ENCODE measurements at places on chromosomes 13 and 19.

- DNase-seq: no peak
Measured at GRCh38 chr19:33376423-33376822, 2.9 kb downstream of the CEBPG start.

DNA sequence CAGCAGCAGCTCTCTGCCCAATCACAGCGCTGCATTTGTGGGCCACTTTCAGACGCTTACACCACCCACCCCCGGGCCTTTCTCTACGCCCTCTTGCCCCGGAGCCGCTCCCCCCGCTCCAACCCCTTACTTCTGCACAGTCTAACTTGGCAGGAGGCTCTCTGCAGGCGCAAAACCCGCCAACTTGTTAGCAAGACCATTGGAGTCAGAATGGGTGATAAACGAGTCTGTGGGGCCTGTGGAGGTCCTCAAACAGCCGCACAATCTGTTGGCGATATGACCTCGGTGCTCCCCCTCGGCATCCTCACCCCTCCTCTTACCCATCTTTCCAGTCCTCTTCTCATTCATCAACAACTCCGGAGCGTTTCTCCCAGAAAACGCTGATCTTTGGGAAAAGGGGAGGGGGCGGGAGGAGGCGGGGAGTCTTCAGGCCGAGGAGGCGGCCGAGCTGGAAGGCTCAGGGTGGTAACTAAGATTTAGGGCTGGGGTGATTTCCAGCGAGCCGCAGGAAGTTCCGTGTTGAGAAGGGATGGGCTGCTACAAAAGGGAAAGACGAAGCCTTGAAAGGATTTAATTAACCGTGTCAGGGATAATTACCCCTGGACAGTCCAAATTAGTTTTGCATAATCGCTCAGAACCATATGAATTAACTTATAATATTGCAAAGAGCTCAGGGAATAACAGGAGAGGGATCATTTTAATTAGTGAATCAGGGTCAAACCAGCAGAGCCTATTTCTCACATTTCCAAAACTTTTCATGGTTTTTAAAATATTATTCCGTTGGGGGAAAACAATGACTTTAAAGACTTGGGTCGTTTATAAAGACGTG, 4.1 kb downstream of the SOX21 start:
- peak; percentile 33 for DNase-seq

GRCh38 chr13:77001540-77001939, 9.7 kb downstream of the CLN5 start:
- DNase-seq: no peak

- no peak for DNase-seq
Measured at GRCh38 chr13:26022538-26023292, 29.1 kb downstream of the SHISA2 start.

DNA sequence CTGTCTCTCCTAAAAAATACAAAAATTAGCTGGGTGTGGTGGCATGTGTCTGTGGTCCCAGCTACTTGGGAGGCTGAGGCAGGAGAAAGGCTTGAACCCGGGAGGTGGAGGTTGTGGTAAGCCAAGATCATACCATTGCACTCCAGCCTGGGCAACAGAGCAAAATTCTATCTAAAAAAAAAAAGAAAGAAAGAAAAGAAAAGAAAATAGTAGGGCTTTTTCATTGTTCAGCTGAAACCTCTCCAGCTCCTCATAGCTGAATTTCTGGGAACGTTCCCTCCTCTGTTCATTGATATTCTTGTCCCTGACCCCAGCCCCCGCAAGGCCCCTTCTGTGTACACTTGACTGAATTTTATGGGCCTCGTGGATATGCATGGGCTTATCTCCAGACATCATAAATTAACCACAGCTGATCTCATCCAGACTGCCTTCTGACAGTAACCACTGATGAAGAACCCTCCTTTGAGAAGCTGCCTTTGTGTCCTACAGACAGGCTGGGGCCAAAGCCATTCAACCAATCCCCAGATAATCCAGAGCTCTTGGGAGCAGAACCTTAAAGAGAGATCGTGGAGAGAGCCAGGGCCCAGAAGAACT, at the start of gene ELSPBP1:
Gene ELSPBP1 (plus strand): TSS at position 424 of the 594 bp plus-strand sequence. CDS start 14,036 bp downstream, outside the sequence.
- DNase-seq: no peak

DNA sequence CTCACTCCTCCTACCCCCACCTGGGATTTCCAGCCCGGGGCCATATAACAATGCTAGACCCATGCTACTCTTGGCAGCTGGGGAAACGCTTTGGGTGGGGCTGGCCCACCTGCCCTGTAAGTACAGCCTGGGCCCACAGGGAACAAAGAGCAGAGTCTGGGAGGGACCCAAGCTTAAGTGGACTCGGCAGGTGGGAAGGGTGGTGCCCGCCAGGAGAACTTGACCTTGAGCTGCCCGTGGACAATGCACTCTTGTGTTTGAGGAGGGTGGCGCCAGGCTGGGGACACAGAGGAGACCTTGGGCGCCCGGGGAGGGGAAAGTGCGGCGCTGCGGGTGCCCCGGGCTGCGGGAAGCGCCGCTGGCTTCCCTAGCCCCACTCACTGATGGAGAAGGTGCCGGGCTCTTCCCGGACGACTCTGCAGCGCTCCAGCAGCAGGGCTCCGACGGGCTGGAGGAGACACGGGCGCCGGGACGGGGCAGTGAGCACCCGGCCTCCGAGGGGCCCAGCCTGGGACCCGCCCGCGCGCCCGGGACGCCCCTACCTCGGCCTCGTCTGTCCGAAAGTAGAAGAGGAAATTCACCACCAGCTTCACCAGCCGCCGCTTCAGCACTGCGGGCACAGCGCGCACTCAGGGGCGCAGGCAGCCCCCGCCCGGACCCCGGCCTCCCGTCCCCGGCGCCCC, 607 bp downstream of the PLEKHJ1 start:
- no peak for DNase-seq

DNA sequence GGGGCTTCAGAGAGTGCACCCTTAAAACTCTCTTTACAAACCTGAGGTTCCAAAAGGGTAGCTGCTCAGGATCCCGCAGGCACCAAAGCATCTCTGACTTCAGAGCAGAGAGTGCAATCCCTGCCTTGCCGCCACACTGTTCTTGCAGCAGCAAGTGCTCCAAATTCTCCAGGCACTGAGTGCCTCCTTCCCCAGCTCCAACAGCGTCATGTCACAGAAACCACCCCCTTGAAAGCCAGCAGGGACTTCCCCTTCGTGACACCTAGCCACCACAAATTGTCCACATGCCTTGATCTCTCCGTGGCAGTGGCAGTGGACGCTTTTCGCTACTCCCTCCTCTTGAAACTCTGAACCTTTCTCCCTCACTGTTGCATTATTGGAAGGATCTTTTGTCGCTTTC, 39.9 kb downstream of the MBNL2 start:
- DNase-seq: no peak

DNA sequence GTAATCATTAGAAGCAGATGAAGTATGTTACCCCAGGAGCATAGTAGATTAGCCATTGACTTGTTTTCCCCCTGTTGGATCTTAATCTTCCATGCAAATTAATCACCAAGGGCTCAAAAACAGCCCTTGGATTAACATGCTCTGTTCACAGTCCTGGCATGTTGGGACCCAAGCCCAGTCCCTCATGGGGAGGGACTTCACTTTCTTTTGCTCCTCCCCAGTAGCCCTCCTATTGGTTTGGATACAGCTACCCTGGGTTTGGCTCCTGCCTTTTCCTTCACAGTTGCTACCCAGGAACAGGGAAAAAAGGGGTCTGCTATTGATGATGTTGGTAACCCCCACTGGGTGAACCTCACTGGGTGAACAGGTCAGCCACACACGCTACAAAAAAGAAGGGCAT, 16.9 kb upstream of the PARP4 start:
- DNase-seq: no peak

- DNase-seq: no peak
Measured at GRCh38 chr13:97266772-97267417, 44.8 kb downstream of the MBNL2 start.

DNA sequence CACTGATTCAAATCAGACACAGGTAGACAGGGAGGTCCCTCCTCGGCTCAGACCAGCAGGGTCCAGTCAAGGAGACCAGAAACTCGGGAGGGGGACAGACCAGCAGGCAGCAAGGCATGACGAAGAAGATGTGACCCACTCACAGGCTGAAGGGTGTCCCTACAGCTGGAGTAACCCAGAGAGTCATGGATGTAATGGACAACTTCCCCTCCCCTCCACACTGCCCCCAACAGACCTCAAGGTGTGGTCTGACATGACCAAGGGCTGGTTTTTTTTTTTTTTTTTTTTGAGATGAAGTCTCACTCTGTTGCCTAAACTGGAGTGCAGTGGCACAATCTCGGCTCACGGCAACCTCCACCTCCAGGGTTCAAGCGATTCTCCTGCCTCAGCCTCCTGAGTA, 34.1 kb downstream of the PBX4 start:
- no peak for DNase-seq

DNA sequence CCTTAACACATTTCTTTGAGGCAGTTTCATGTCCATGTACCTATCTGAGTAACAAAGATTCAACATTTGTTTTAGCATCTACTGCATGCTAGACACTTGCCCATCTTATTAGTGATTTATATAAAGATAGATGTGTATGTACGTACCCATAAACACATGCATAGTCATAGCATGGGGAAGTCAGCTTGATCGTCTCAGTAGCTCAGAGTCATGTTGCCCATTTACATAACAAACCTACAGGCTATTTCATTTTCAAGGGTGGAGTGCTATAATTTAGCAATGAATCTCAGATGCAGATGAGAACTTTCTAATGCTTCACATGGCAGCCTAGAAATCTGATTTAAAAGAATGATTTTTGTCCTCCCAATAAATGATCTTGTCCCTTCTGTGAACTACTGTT, 23.5 kb downstream of the FLT1 start:
- DNase-seq: no peak

- no peak for DNase-seq
Measured at GRCh38 chr13:72113076-72113475, 246.1 kb upstream of the DACH1 start.

DNA sequence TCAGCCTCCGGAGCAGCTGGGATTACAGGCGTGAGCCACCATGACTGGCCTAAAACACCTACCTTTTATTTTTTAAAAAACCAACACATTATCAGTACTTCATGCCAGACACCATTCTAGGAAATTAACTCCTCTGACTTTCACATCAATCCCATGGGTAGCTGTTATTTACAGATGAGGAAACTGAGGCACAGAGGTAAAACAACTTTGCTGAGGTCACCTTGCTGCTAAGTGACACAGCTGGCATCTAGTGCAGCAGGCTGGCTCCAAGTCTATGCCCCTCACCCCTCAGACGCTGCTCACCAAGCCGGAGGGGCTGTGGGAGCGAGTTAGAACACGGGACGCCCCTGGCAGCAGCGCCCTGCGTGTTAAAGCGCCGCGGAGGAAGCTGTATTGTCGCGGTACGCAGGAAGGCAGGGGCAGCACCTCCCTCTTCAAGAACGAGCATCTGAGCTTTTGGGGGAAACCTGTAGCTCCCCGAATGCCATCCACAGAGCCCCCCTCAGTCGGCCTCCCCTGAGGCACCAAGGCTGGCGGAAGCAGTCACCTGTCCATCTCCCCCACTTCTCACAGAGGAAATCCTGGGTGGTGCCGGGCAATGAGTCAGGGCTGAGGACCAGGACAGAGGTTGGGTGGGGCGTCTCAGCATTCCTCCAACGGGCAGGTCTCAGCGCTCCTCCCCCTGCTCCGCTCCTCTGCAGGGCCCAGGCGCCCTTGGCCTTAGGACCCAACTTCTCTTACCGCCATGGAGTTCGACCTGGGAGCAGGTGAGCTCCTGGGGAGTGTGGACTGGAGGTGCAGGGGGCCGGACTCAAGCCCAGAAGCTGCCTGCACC, at the start of gene C19orf33:
Gene C19orf33 (plus strand): TSS at position 735 of the 835 bp plus-strand sequence. CDS start 11 bp downstream, at position 746.
- DNase-seq: no peak

DNA sequence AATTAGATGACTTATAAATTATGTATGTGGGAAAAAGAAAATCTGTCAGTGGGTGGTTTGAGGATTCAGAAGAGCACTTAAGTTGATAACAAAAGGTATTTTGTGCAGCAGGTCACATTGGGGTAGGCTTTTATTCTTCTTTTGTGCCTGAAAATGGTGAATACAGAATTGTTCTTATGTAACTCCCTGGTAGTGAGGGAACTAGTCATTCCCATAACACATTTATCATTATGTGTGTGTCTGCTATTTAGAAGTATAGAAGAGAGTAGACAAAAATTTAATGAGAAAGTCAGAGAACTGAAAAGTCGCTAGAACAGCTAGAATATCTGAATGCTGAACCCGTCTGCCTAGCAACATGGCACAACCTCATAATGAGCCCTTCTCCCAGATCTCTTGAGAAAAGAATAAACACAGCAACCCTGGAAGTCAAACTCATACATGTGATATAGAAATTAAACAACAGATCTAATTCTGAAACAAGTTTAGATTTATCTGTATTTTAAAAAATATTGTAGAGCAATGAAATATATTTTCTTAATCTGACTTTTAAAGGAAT, 111.8 kb upstream of the EDNRB start:
- no peak for DNase-seq

GRCh38 chr13:75792526-75793187, 156.5 kb downstream of the LMO7 start:
- no peak for DNase-seq

GRCh38 chr13:43916828-43917227, 37.1 kb downstream of the LACC1 start:
- DNase-seq: no peak

DNA sequence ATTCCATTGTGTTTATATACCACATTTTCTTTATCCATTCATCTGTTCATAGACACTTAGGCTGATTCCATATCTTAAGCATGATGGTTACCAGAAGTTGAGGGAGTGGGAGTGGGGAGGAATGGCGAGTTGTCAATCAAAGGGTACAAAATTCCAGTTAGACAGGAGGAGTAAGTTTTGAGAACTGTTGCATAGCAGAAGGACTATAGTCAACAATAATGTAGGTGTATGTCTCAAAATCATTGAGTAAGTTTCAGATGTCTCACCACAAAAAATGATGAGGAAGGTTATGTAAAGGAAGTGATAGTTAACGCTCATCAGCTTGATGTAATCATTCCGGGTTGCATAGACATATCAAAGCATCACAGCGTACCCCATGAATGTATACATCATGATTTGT, 4.6 kb upstream of the UBL3 start:
- no peak for DNase-seq

DNA sequence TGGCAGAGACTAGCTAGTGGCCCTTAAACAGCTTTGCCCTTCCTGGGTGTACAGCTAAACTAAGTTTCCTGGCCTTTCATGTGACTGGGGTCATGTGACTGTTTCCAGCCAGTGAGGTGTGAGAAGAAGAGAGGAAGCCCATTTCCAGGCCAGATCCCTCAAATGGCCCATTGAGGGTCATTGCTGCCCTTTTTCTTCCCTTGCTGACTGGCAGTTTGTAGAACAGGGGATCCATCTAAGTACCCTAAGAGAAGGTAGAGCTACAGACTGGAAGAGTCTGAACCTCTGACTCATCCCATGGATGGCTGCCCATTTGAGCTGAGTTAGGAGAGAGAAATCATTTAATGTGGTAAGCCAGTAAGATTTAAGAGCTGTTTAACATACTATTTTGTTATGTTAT, 2.8 kb downstream of the SWSAP1 start:
- no peak for DNase-seq

- no peak for DNase-seq
Measured at GRCh38 chr13:110305949-110306339, 1.0 kb downstream of the COL4A1 start.

GRCh38 chr19:38152461-38153379, 71.3 kb downstream of the DPF1 start:
- DNase-seq: no peak

GRCh38 chr19:44848036-44848811, 2.1 kb downstream of the NECTIN2 start:
- no peak for DNase-seq

All from substantia nigra (tissue), 51 donors.